ENCODE measurements at places on chromosomes 2 and 18.

GRCh38 chr2:24423095-24423494 is 62.8 kb upstream of the ITSN2 start:
- no peak for DNase-seq

DNA sequence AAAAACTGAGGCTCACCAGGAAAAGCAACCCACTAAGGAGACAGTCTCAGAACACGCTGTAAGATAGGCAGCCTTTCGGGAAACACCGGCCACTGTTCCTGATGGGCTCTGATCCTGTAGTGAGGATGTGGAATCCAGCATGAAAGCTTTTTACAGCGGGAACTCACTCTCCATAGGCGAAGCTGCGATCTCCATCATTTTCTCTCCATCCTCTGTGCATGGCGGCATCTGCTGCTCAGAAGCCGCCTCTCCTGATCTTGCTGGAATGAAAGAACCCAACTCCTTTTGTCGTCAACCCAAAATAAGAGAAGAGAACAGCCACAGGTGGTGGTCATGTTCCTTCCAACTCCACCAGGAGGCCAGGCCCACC is 49.9 kb downstream of the TMEM18 start:
- DNase-seq, result no peak

GRCh38 chr2:19300961-19301360 is 57.5 kb downstream of the OSR1 start:
- no peak for DNase-seq

DNA sequence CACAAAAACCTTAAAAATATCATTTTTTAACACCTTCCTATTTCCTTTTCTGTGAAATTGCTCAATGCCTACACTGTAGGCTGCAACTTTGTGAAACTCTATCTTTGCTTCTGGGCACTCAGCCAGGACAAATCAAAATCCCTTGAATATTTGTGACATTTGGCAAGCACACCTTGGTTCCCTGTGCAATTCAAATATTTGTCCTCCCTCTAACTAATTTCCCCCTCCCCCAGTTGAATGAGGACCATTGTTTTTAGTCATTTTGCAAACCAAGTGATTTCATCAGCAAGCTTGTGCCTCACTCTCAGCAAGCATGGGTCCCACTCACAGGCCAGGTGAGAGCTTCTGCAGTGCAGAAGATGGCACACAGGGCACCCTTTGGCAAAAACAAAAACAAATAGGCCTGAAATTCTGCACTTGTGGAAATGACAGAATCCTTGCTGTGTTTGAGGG is 541.5 kb downstream of the CNTNAP5 start:
- DNase-seq, result no peak

- DNase-seq, result no peak
Observed at GRCh38 chr2:240412211-240412861, 23.1 kb upstream of the GPC1 start.

GRCh38 chr2:56369316-56369715 is 185.5 kb downstream of the CCDC85A start:
- no peak for DNase-seq

- no peak for DNase-seq
Observed at GRCh38 chr2:89833116-89833779, 1141.8 kb downstream of the RPIA start.

- no peak for DNase-seq
Observed at GRCh38 chr2:185645529-185645928, 93.1 kb upstream of the FSIP2 start.

- DNase-seq, result no peak
Observed at GRCh38 chr2:120750488-120751210, 15.0 kb downstream of the GLI2 start.

- no peak for DNase-seq
Observed at GRCh38 chr2:24721470-24721869, 71.7 kb downstream of the PTRHD1 start.

- DNase-seq, result no peak
Observed at GRCh38 chr2:136901732-136902131, 136.4 kb downstream of the THSD7B start.

GRCh38 chr18:11672846-11673454 is 16.1 kb upstream of the GNAL start:
- DNase-seq, result no peak

- DNase-seq, result no peak
Observed at GRCh38 chr2:72457801-72458516, 310.3 kb upstream of the CYP26B1 start.

DNA sequence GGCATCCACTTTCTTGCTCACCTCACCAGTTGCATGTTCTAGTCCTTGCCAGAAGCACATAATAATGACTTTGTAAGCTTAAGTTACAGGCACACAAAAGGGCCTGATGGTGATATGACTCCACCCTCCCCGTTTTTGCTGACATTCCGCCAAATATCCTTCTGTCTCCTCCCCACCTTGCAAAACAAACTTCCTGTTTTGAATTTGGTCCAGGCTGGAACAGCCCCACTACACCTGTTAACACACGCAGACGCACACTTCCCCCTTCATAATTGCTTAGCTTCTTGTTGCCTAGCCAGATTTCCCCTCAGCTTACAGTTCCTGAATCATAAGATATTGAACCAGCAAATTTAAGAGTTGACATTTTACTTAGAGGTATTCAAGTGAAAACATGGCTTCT is at the start of gene MGAT5:
Gene MGAT5, plus strand, starts transcription at position 269 of the 400 bp plus-strand sequence. CDS start 332 bp downstream, outside the sequence.
- no peak for DNase-seq

DNA sequence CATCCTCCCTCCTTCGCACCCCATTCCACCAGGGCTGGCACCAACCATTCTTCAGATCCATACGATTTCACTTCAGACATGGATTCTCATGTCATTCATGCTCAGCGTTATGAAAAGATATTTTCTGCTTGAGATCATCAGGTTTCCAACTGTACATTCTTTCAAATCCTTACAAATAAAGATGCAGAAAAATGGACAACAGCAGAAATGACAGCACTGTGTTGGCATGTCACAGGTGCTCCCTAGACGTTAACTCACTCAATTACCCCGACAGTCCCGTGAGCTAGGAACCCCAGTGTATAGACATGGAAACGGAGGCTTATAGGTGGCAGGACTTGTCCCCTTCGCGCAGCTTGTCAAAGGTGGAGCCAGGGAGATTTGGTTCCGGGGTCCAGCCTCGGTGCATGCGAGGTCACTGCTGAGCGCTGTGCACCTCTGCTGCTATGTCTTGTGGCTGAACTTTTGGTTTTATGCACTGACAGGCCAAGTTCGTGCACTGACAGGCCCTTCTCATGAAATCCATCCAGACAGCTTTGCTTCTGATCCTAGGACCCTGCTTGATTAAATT is 17.7 kb downstream of the FHL2 start:
- no peak for DNase-seq

GRCh38 chr2:44777537-44777936 is 164.0 kb upstream of the SIX3 start:
- no peak for DNase-seq

- DNase-seq, result no peak
Observed at GRCh38 chr2:68715353-68716041, 19.1 kb upstream of the ARHGAP25 start.

DNA sequence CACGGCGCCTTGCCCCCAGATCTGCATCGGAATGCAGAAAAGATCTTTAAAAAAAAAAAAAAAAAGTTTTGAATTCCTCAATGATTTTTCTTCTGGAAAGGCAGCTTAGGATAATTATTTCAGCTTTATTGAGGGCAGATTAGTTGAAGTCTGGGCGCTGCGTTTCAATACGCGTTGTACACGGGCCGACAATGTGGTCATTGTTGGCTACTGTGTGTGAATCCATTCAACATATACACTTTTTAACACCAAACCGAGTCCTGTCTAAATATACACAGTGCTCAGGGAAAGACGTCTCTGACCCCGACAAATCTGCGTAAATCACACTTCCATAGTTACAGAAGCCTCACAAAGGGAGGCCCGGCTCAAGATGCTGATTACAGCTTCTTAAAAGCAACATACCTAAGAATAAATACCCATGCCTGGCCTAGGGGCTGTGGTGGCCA is 1.4 kb upstream of the SIX3 start:
- DNase-seq, result no peak

DNA sequence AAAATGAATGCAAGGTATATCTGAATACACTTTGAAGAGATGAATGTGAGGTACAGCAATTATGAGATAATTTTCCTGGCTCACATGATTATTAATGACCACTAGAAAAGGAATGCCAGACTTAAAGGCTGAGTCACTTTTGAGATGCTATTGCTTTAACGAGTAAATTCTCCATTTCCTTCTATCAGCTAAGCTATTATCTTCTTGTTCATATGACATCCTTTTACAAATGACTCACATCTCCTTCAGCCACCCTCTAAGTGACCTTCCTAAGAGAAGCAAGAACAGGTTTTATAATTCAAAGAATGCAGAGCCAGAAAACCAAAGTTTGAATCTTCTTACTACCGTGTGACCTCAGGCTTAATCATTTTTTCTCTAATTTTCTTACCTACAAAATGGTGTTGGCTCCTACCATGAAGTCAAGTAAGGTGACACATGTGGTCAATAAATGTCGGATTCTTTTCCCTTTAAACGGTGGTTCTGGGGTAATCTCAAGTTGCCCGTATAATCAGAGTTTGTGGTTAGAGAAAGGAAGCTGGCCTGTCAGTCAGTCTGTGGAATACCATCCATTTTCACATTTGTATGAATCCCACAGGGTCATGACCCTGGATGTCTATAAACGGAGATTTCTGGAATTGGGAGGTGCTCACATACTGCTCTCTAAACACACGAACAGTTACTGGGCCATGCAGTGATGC is 184.0 kb upstream of the PID1 start:
- DNase-seq, result no peak

DNA sequence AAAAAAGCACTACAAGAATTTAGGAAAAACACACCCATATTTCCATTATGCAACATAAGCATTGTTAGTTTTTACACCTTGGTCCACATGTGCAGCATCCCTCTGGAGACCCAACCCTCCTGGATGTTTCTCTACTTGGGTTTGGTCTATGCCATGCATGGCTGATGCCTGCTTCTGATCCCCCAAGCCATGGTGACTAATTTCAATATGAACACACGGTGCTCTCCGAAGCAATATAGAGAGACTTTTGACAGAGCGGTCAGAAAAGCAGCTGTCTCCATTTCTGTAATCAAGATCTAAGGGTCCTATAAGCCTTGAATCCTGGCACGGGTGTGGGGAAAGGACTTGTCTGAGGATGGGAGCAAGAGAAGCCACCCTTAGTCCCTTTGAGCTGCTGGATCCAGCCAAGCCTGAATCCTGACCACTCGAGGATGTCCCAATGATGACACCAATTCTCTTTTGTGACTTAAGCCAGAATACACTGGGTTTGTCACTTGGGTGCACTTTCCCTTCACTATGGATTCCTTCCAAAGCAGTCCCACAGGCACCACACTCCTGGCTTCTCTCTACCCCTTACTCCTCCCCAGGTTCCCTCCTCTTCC is 91.5 kb downstream of the ACTR2 start:
- no peak for DNase-seq

DNA sequence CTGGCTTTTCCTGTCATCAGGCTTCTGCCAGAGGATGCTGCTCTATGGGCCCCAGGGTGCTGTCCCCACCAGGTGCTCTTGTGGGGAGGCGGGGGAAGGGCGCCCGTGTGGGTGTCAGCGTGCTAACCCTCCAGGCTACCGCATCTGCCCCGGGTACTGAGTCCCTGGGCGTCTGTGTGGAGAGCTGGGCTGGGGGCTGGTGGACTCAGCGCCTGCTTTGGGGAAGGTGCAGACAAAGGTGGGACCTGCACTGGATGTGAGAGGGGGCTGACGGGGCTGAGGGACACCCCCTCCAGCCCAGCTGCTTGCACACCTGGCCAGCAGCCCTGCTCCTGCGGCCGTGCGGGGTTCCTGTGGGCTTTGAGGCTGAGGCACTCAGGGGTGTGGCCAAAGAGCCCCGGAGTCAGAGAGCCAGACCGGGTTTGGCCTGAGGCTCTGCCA is 120.7 kb upstream of the PXDN start:
- DNase-seq, result no peak

DNA sequence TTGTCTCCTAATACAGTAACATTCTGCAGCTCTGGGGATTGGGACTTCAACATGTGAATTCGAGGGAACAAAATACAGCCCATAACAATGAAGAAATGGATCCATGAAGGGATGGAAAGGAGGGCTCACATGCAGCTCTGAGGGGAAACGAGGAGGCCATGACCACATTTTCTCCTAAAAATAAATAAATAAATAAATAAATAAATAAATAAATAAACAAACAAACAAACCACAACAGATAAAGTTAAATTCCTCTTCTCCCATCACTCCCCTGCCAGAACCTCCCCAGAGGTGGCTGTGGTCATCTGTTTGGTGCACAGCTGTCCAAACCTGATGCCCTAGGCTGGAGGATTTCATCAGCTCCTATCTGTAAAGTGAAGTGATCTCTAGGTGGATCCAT is 42.7 kb downstream of the MAL start:
- DNase-seq, result no peak

GRCh38 chr2:233256048-233256447 is 4.6 kb downstream of the ATG16L1 start:
- DNase-seq, result no peak

DNA sequence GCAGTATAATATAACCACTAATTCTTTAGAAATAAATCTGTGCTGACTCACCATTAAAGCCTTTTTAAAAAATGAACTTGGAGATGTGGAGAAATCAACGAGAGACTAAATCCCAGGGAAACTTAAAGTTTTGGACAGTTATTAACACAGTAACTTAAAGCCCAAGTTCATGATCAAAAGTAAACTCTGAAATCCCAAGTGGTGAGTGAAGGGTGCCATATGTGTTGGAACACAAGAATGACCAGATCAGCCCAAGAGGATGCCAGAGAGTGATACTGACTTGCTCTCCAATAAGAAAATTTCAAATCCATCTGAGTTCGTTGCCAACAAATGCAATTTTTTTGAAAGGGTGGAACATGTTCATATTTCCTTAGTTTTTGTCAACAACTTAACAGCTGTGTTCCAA is 838.1 kb upstream of the ACVR2A start:
- no peak for DNase-seq

DNA sequence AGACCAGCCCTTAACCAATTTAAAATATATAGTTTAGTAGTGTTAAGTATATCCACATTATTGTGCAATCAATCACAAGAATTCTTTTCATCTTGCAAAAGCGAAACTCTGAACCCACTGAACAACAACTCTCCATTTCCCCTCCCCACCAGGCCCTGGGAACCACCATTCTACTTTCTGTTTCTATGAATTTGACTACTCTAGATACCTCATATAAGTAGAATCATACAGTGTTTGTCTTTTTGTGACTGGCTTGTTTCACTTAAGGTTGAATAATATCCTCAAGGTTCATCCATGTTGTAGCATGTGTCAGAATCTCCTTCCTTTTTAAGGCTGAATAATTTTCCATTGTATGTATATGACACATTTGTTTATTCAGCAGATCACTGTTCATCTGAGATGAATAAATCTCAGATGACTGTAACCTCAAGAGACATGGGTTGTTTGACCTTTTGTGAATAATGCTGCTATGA is 8.1 kb upstream of the SOS1 start:
- no peak for DNase-seq

GRCh38 chr2:131148426-131148825 is 43.3 kb downstream of the PLEKHB2 start:
- no peak for DNase-seq

GRCh38 chr2:98857001-98857400 is 79.0 kb downstream of the CRACDL start:
- no peak for DNase-seq

- DNase-seq, result no peak
Observed at GRCh38 chr2:85148190-85148589, 15.0 kb downstream of the TCF7L1 start.

Data from stimulated activated CD8-positive, alpha-beta memory T cell treated with anti-CD3 and anti-CD28 coated beads, Interleukin-7, amount 100 ng/mL, for 1 hour (primary cell).